ENCODE measurements at places on chromosomes 5 and 9.

DNA sequence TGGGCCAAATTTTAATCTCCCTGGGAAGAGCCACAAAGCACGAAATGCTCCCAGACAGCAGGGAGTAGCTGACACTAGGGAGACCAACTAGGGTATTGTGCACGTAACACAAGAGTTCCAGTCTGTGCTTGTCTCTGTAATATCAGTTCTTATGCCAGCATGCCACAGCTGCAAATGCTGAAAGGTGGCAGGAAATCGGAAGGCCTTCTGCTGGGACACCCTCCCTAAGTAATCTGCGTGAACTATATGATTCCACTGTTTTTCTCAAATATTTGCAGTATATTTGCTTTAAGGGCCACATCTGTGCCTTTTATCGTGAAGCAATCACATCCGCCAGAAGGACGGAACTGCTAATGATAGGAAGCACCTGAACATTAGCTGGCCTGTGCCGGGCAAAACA is 12.6 kb downstream of the VLDLR start:
- no peak for DNase-seq

GRCh38 chr5:58774937-58775336 is 192.1 kb downstream of the RAB3C start:
- no peak for DNase-seq

DNA sequence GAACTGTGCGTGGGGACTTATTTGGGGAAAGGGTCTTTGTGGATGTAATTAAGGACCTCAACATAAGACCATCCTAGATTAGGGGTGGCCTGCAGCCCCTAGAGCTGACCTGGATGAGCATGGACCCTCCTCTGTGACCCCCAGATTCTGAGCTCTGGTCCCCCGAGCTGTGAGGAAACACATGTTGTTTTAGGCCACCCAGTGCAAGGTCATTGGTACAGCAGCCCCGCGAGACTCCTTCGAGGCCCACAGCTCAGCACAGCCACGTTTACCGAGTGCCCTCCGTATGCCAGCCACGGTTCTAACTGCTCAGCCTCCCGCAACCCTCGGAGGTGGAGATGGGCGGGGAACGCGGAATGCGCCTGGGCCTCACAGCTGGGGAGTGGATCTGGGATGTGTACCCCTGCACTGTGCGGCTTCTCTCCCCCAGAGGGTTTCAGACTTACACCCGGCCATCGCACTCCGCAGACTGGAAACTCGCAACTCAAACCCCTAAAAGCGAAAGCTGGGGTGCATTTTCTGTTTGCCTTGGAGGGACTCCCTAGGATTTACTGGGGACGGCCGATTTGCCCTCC is 4.5 kb upstream of the GPSM1 start:
- no peak for DNase-seq

GRCh38 chr5:131068893-131069643 is 96.0 kb downstream of the HINT1 start:
- DNase-seq = no peak

DNA sequence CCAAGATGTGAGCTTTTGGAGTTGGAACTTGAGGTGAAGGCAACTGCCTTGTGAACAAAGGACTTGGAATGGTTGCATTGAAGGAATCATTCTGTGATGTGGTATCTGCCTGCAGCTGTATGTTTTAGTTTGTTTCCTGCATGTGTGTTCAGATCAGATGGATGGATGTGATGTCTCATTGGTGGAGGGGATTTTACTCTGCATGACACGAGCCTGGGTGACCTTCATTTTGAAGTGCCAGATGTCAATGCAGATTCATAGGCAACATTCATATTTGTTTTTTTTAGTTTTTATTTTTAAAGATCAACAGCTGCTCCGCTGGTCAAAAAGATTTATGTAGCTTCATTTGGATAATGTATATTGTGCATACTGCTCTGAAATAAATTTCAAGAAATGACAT is 13.5 kb downstream of the FBXL7 start:
- no peak for DNase-seq

GRCh38 chr5:10317825-10318682 is 10.4 kb upstream of the CMBL start:
- no peak for DNase-seq
